Activated T-helper 1 cell treated with Interleukin-2 at 50 U/mL for 16 hours (primary cell): ENCODE measurements at places on chromosomes 4 and X.

GRCh38 chr4:94668724-94669123 lies 89.0 kb upstream of the BMPR1B start:
- DNase-seq = no peak

DNA sequence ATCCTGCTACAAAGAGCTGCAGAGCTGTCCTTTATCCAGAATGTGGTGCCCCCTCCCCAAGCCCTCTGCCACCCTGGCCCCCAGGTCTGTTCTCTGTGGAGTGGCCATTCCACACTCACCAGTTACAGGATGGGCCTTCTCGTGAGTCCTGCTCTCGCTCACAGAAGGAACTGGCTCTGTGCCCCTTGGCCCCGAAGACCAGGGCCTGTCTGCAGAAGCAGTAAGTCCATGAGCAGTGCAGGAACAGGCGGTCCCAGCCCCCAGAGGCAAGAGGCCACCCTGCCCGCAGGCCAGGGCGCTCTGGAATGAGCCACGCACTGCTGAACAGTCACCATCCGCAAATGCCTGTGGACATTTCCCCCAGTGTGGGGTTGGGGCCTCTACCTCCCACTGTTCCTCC lies 92.2 kb downstream of the DCTD start:
- no peak for DNase-seq

DNA sequence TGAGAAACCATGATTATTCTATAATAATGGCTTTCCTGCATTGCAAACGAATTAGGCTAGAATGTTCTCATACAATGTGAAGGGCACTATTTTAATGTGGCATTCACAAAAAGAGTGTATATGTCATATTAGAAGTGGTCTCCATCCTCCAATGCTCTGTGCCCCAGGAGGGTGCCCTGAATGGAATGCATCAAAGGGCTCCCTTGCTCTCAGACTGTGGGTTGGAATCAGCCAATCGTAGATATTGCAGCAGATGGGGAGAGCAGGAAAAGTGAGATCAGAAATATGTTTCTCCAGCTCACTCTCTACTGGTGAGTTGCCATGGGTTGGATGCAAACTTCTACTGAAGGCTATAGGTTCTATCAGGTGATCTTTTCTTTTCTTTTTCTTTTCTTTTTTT lies 11.9 kb upstream of the NSUN7 start:
- no peak for DNase-seq

DNA sequence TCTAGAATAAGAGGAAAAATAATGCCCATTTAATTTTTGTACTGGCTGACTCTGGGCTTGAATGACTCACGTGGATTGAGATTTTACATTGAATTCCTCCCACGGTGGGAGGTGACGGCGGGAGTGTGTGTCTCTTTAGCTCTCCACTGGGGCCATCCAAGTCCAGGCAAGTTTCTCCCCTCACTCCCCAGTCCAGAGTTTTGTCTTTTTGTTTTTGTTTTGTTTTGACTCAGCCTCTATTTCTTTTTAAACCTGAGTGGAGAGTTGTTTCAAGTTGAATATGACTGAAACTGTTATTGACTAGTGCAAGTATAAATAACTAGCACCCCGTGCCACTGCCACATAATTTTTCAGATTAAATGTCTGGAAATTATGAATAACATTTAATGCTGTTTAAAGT lies 13.6 kb downstream of the CHST7 start:
- no peak for DNase-seq

DNA sequence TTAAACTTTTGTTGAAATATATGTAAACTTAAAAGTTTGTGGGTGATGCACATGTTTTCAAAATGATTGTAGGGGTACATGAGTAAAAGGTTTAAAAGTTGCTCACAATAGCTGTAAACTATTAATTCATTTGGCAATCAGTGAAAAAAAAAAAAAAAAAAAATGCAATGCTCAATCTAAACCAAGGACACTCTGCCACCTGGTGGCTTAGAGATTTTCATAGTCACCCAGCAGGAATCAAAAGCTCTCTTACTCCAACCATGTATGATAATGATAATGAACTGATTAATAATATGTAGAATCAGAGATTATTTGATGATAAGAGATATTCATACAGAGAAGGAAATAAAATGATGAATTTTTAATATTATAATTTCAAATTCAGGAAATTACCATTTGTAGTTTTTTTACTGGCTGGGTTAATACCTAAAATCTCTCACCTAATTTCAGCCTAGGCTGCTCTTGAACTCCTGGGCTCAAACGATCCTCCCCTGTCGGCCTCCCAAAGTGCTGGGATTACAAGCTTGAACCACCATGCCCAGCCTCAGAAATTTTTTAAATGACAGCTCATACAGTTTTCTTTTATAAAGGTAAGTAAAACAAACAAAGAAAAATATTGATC lies 46.9 kb upstream of the SLC25A4 start:
- DNase-seq = no peak
